ENCODE measurements at places on chromosomes 5 and 9.

- no peak for DNase-seq
Measured at GRCh38 chr5:60259730-60260129, 366.2 kb upstream of the PDE4D start.

- DNase-seq, result no peak
Measured at GRCh38 chr5:174338185-174339010, 292.9 kb downstream of the NSG2 start.

DNA sequence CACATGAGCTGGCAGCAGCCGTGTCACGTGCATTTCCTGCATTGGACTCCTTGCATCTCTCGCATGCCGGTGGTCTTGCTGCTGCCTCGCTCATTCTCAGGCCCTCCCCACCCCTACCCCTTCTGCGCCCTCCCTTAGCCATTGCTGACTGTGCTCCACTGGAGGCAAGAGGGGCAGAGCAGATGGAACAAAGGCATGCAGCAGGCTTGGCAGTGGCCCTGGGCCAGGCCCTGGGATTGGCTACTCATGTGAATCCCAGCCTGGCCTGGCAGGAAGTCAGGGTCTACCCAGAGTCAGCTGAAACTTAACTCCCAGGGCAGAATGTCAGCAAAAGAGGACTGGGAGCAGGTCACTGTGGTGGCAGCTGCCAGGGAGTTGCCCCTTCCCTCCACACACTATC lies 62.3 kb downstream of the TSTD2 start:
- no peak for DNase-seq

DNA sequence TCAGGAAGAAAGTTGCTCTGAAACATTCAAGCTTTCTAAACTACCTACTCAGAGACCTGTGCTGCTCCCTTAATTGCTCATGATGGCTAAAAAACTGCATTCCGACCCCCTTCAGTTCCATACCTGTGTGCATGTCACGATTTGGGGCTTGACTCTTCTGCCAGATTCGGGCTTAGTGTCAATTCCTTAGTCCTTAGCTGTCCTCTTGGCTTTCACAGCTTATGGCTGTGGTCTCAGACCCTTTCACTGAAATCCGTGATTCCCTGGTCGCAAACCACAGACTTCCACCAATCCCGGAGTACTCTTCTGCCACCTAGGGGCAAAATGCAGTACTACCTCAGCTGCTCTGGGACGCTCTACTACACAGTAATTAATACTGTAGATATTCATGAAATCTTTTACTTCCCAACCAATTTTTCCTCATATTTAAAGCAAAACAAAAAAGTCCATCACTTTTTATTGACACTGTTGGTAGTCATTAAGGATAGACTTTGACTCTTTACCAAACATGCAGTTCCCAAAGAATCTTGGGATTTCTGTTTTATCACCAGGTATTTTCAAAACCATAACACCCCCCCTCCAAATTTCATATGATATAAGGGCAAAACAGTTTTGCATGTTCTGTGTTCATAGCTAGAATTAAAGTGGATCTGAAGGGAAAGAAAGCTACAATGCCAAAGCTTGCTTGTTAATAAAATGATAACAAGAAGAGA lies 617.4 kb downstream of the SLCO4C1 start:
- DNase-seq, result peak; percentile 46

GRCh38 chr9:116174347-116174746 lies 20.8 kb downstream of the PAPPA start:
- no peak for DNase-seq

DNA sequence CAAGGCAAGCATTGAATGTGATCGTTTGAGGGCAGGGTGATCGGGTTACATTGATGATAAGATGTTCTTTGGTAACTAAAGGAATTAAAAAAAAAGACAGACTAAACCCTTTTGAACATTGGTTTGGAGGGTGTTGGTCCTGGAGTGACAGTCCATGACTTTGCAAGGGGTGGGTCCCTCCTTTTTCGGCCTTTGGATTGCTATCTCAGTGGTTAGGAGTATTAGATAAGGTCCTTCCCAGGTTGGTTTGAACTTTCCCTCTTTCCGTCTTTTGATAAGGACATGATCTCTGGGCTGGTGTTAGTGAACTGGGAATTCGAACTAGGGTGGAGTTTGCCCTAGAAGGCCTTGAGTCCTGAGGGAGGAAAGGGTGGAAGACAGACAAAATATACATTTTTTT lies 5.4 kb upstream of the ABO start:
- DNase-seq, result no peak

GRCh38 chr9:110129425-110129824 lies 78.5 kb downstream of the C9orf152 start:
- no peak for DNase-seq

GRCh38 chr5:34464829-34465228 lies 191.3 kb upstream of the RAI14 start:
- DNase-seq, result no peak

GRCh38 chr9:73022353-73022752 lies 69.5 kb upstream of the ALDH1A1 start:
- DNase-seq, result no peak

DNA sequence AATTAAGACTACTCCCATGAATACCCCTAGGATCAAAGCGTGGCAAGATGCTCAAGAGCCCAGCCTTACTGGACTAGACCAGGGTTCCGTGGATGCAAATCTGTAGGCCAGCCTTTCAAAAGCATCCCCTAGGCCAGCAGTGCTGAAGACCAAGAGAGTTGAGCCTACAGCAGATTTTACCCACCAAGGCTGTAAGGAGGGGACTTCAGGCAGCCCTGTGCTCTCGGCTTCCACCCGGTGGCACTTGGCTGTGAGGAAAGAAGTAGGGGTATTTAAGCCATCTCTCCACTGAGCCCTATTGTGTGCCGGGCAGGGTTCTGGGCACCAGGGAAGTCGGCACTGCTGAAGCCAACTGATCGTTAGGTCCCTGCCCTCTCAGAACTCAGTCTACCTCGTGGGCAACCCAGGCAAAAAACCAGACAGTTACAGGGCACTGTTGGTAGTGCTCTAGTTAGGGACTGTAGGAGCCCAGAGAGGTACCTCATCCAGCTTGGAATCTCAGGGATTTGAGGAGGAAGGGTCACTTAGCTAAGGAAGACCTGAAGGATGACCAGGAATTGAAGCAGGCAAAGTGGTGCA lies 25.5 kb downstream of the TCF7 start:
- no peak for DNase-seq

- no peak for DNase-seq
Measured at GRCh38 chr5:67588389-67588788, 391.8 kb upstream of the CD180 start.

DNA sequence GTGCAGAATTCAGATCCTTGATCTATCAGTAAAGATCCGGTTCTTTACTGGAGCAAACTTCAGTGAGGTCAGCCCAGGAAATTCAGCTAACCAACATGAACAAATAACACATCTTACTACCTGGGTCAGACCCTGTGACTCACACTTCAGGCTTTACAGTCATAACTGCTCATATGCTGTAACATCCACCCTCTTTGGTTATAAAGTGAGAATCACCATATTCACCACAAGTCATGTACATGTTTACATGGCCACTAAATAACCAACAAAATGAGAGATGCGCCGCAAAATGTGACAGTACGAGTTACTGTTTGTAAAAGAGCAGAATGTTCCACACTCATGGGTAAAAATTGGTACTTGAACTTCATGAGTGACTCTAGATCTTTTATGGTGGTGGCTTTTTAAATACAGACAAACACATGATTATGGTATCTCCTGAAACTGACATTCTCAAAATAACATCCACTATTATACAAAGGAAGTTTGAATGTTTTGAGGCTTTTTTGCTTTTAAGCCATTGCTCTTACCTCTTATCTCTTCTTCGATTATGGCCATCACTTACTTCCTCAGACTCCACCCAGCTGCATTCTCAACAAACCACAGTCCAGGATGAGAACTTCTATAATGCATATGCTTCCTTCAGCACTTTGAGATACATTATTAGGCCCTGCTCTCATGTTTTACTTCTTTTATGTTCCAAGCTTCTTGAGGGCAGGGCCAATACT lies 516.6 kb downstream of the RAB3C start:
- DNase-seq, result no peak

DNA sequence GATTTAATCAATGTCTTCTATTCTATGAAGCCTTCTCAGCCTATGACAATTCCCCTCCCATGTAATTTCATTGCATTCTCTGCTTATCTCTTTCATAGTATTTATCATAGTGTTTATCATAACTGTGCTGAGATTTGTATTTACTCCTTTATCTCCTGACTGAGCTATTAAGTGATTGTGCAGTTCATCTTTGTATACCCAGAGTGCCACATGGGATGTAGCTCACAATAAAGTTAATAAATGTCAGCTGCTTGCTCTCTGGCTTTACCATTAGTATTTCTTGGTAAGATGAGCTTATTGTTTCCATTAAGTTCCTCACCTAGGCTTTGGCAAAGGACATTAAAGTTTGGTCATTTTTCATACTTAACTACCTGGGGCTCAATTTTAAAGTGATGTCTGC lies 275.1 kb upstream of the MPDZ start:
- DNase-seq, result no peak

DNA sequence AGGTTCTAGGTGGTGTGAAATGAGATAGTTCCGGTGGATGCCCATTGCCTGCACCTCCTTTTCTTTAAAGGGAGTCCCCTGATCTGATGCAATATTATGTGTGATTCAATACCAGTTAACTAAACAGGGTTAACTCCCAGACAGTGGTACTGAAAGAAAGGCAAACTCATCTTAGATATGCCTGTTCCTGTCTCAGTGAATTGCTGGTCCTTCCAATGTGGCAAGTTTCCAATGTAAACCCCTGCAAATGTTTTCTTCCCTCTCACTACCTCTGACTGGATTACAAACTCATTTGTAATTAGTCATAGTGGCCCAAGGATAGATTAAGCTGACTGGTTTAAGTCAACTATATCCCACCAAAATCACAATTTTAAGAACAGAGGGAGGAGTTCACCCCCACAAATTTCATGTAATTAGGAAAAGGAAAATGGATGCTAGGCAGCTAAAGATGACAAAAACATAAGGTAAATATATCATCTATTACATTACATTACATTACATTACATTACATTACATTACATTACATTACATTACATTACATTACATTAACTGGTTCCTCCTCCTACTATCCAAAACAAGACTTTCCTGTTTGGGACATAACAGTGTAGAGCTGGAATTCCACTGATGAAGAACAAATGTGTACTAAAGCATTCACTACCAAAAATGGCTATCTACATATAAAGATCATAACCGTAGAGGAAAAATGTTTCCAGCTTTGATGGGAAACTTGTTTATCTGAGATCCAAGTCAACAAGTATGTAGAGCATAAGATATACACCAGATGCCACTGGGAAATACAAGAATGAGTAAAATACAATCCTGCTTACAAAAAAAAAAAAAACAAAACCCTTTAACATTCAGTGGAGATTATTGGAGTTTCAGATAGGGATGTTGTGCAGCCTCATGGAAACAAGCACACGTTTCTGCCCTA lies 121.5 kb upstream of the SNX2 start:
- DNase-seq, result no peak

GRCh38 chr5:531101-531748 lies 7.0 kb upstream of the SLC9A3 start:
- DNase-seq, result no peak

DNA sequence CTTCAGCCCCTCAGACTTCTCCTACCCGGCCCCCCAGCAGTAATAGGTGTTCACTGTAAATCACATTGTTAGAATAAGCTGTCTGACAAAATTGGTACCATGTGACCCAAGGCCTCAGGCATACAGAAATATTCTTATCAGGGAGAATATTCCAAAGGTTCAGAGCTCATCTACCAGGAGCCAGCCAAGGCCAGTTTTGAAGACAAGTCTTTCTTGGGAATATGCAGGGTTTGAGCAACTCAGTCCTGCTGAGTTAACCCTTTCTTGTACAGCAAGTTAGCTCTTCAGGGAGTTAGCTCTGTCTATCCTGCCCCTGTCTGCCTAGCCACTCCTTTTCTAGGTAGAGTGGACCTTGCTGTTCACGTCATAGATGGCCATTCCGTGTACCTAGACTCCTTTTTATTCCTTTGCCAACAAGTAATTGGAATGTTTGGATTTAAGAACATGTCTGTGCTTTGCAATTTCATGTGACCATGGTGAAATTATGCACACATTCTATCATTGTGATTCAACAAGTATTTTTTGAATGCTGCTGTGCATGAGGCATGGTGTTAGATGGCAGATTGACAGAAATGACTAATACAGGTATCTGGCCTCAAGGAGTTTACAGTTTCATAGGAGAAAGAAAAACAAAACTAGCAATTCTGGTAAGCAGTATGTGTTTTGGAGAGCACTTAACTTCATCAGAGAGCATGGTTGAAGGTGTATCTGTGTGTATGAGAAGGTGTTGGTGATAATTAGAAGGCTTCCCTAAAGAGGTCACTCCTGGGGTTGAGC lies 22.6 kb downstream of the TGFBR1 start:
- no peak for DNase-seq

DNA sequence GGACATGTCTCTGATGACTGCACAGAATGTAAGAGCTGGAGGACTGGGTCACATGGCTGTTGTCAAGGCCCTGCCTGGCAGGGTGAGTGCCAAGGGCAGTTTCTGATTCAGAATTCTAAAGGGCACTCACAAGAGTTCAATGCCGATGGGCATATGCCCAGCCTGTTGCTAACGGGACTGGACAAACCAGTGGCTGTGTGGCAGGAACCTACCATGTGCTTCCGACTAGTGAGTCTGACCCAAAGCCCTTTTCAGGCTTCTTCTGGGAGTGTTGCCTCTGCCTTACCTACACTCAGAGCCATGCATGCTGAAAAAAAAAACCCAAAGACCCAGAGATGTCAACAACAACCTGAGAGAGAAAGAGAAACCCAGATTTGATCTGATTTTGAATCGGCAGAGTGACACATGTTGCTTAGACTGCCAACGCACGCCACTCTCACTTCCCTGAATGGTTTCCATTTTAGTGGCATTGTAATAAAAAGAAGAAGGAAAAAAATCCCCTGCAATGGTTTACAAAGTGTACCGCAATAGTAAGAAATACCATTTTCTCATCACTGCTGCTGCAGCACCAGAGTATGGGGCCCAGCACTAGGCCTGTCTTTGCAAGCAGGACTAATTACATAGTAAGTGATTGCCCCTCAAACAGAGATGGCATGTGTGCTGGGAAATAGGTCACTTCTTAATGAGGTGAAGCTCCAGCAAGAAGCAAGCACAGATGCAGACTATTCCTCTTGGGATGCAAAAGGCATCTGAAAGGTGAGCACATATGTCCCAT lies 194.3 kb downstream of the PALM2AKAP2 start:
- DNase-seq, result peak; percentile 3
